Inflammatory macrophage (primary cell): ENCODE measurements at places on chromosomes 4 and X.

DNA sequence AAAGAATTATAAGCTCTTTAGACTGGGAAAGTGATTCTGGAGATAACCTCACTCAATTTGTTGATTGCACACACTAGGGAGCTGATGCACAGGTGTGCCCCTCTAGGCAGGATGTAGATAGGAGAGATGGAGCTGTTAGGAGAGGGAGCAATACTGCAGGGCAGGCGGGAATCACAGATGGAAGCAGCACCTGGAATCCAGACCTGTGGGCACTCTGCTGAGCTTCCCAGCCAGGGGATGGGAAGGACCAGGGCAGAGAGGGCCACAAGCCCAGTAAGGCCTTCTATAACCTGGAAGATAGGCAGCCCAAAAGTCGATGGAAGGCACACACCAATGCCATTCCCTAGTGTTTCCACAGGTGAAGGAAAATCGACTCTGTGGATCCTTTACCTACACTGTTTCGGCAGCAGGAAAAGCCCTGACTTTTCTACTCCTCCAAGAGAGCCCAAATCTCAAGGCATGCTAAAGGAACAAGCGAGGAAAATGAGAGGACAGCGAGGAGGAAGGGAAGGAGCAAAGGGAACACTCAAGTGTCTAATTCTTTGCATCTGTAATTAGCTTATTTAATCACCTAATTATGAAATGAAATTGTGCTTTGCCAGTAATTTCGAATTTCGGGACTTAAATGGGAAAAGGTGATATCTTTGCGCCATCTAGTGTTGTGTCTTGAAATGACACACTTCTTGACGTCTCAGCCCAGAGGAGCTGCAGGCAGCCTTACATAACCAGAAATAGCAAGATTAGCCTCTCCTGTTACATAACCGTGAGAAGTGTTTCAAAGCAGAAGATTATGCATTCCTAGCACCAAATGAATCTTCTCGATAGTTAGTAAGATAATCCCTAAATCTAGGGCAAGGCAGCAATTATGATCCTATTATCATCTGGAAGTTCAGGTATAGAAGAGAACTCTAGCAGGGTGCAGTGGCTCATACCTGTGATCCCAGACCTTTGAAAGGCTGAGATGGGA, 31.0 kb upstream of the TLR3 start:
- peak; percentile 75 for DNase-seq

DNA sequence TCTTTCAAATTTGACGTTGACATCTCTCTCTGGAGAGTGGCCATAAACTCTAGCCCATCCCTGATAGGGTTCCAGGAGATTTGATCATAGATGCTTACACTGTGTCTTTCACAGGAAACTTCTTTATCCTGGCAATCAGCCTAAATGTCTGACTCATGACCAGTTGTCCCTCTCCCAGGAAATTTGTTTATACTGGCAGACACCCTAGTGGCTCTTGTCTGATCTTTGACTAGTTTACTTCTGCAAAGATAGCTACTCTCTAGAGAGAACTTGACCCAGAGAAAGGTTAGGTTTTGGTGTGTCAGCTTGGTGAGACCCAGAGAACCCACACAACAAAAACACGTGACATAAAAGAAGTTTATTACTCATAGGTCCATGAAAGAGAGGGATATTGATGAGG, 509.8 kb downstream of the CENPC start:
- no peak for DNase-seq

DNA sequence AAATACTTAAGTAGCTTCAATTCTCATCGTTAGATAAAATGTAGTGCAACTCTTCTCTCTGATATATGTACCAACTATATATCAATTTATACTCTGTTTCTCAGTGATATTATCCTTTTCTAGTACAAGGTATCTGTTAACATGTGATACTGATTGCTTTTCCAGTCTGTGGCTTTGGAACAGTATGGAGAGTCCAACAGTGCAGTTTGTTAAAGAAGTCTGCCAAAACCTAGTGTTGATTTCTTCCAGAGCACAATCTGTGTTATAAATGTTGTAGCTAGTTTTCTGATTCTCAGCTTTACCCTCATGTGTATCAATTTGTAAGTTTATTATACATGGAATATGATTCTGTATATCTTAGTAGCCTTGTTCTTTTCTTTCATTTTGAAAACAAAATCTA, 465.0 kb downstream of the IL15 start:
- DNase-seq: no peak

DNA sequence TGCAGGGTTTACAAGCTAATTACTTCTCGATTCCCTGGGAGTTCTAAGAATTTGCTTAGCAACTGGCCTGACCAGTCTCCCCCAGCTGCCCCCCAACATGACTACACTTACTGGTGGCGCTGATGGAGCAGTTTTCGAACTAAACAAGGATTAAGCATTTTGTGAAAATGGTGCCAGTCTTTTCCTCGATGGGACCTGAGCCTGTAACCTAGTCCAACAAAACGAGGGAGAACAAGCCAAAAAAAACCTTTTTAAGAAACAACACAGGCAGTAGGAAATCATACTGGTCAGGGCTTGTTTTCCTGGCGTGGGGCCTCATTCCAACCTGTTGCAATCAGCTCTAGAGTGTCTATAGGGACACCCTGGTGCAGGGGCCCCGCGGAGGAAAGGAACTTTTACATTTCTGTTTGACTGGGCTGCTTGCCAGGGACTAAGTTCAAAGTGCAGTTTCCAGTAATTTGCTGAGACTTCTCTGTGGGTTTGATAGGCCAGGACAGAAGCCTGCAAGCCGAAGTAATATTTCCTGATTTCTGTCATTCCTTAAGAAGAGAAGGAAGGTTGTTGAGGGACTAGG, 158.7 kb downstream of the SPRY1 start:
- DNase-seq: peak; percentile 4

DNA sequence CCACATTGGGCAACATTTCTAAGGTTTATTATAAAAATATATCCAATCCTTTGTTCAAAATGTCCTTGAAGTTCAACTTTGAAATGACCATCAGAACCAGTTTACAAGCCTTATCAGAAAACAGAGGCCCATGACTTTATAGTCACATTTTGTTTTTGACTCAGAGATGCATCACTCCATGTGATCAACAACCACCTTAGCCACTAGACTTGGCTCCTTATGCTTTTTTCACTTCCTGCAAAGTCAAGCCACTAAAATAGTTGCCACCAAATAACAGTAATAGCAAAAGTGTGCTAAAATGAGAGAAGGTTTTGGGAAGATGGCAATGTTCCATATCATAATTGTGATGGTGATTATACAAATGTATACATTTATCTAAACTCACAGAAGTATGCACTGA, 181.7 kb downstream of the MAML3 start:
- no peak for DNase-seq

GRCh38 chrX:47030339-47030738, 47.9 kb upstream of the RGN start:
- peak; percentile 70 for DNase-seq

- peak; percentile 15 for DNase-seq
Observed at GRCh38 chrX:50638123-50638522, 167.5 kb upstream of the DGKK start.
